ENCODE measurements at places on chromosomes 1 and 21. TPM values are rescaled to one million over a fixed set of nuclear protein-coding genes. Genes with fewer than 3 reads are reported as not detected.

OR2L3 gene
- not detected for total RNA-seq

DNA sequence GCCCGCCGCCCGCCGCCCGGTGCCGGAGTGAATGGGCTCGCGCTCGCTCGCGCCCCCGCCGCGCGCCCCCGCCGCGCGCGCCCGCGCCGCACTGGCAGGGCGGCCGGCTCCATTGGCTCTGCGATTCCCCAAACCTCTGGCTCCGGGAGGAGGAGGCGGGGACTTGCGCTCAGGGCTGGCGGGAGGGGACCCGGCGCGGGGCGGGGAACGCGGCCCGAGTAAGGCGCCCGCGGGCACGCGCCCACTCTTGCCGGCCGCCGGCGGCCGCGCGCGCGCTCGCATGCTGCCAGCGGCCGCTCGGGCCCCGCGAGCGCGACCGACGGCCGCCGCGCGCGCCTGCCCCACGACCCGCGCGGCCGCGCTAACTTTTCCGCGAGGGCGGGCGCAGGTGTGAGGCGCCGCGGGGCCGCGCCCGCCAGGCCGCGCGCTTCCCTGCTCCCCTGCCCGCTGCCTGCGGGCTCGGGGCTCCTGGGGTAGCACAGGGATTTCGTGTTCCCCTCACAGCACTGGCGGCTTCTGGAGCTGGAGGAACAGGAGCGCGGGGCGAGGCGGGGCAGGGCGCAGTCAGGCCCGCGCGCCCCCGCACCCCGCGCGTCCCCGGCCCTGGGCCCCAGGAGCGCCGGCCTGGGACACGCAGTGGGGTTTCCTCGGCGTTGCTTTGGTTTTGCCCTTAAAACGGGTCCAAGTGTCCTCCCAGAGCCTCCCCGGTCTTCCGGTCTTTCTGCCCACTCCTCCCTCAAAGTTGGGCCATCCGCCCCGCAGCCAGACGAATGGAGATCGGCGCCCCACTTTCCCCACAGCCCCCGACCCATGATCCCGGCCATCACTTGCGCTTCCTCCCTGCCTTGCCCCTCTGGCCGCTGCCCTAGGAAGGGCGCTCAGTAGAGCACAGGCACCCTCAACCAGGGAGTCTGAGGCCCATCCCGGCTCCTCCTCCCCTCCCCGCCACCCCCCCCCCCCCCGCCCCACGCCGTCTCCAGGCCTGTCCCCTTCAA is 101.5 kb downstream of the CASZ1 start:
- peak; percentile 74 for DNase-seq

DNA sequence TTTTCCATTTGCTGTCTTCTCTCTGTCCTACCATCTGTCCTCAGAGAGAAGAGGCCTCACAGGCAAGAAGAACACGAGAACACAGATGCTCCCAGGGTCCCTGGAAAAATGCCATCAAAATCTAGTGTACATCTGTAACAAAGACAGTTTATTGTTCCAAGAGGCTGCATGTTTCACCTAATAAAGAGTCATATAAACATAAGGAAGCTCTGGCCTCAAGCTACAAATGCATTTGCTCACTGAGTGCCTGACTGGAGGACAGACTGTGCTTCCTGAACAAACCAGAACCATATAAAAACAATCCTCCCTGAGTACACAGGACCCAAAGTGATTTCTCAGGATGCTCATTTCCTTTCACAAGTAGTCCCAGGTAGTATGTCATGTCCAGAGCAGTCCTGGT is 76.3 kb upstream of the SLC44A3 start:
- no peak for DNase-seq

DNA sequence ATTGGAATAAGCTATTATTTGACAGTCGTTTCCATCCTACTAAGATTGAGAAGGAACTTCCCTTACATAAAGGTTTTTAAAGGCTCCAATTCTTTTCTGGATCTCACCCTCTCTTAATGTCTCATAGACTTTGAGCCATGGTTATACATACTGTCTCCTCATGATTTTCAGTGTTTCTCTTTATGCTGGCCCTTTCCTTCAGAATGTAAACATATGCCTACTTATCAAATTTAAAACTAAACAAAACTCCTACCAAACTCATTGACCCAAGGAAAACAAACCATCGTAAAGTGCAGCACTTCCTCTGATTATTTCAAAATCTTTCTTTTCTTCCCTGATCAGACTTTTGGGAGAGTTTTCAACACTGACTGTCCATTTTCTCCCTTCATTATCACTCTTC is 163.4 kb upstream of the DPYD start:
- no peak for DNase-seq

SPRR2A gene
- not detected for total RNA-seq

DNA sequence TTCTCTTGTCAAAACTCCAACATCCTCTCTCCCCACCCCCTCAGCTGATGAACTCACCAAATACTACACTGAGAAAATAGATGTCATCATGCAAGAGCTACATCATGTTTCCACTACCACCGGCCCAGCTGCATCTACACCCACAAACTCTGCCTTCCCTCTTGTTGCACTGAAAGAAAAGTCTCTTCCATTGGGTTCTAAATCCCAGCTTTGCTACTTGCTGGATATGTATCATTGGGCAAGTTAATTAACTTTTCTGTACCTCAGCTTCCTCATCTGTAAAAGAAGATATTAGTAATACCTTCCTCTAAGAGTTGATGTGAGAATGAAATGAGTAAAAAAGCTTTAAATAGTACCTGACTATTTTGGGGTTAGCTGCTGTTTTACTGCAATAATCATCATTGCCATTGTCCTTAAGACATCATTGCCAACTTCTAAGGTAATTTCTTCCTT is 108.6 kb downstream of the OLFML2B start:
- DNase-seq, result no peak

RGS16 gene
- total RNA-seq, result 1.9 TPM

RAB3GAP2 gene
- 55.4 TPM for total RNA-seq

DNA sequence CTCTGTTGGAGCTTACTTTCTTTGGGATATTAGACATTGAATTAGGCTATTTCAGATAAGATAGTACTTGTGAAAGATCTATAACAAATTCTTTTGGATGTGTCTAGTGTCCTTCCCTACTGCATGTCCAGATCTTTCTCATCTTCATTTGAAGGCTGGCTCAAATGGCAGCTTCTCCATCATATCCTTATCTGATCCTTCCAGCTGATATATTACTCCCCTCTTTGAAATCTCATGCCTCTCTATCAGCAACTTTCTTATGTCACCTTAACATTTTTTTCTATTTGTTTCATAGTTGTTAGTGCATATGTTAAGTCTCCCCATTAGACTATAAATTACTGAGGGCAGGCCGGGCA is 17.5 kb downstream of the CAP1 start:
- DNase-seq, result no peak

- DNase-seq, result no peak
Observed at GRCh38 chr1:64437453-64437852, 32.5 kb upstream of the CACHD1 start.

ASTN1 gene
- total RNA-seq, result not detected

CHRNB2 gene
- total RNA-seq, result not detected

DNA sequence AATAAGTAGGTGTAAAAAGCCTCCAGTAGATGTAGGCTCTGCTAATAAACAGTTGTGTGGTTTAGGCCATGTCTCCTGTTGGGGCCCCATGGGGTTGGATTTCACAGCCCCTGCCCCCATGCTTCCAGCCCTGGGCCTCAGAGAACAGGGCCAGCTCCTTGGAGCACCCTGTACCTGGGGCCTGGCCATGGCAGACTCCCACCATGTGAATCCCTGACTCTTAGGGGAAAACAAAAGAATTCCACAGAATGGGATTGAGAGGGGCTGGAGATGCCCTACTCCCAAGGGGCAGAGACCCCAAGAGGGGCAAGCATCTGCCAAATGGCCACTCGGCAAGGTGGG is 11.5 kb downstream of the LRP8 start:
- DNase-seq, result no peak

CD84 gene
- 14.7 TPM for total RNA-seq

SYT14 gene
- not detected for total RNA-seq

DNA sequence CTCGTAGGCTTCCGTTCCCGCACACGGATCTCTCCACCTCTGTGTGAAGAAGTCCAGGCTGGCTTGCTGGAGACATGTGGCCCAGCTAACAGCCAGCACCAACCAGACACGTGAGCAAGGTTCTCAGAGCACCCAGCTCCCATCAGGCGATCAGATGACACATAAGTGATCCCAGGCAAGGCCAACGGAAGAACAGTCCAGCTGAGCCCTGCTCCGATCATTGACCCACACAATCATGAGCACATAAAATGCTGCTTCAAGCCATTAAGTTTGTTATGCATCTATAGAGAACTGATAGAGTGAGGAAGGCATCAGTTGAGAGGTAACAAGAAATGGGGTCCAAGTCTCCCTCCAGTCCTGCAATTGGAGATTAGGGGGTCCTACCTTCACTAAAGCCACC is 15.4 kb downstream of the C1orf198 start:
- DNase-seq, result no peak

DNA sequence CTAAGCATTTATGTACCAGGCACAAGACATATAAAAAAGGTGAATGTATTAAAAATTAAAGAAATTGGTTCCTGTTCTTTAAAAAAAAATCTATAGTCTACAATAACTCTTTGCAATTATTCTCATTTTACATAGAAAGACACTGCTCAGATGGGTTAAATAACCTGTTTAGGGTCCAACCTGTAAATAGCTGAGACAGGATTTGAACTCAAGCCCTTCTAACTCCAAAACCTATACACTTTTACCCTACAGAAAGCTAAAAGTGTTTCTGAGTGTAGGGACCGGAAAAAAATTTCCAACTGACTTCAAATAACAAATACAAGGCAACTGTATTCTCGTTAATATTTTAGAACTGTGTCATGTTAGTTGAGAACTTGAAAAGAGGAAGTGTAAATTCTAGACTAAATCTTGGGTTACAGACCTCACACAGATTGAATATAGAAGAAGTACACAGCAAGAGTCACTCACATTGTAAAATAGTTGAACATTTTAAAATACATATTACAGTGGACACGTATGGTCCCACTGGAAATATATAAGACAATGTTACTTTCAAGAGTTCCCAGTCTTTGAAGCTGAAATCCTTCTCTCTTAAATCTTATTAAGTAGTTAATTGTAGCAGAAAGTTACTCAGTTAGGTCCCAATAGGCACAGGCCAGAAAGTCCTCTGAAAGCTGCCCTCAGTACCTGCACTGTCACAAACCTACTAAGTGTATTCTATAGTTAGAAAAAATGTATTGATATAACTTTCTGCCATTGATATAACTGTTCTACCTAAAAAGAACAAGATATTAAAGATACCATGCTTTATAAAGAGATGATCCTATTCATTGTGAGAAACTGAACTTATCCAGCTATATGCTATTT is 7.3 kb downstream of the EDEM3 start:
- no peak for DNase-seq

ZMYND12 gene
- 0.56 TPM for total RNA-seq
